ENCODE measurements at places on chromosomes 3 and 15.

DNA sequence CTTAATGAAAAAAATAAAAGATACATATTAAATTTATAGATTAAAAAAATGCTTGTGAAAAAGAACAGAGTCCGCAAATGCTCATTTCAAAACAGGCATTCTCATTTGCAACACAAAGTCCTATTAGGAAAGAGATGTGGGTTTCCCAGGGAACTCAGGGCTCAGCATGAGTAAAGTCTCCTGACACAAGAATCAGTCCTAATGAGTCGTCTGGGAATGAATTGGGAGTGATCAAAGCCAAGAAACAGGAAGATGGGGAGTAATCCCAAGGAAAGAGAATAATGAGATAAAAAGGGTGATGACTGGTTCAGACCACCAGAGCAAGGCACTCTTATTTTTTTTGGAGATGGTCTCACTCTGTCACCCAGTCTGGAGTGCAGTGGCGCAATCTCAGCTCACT, 443.7 kb downstream of the NR2F2 start:
- no peak for DNase-seq

- DNase-seq, result no peak
These were observed 2.5 kb downstream of the PRR23E start for GRCh38 chr3:127195417-127195816.

GRCh38 chr15:88605189-88606069, 15.7 kb upstream of the AEN start:
- peak; percentile 57 for DNase-seq

GRCh38 chr3:45980229-45980813, 15.3 kb downstream of the FYCO1 start:
- no peak for DNase-seq

- DNase-seq, result no peak
These were observed 20.1 kb upstream of the TMCC1 start for GRCh38 chr3:129913618-129914017.

DNA sequence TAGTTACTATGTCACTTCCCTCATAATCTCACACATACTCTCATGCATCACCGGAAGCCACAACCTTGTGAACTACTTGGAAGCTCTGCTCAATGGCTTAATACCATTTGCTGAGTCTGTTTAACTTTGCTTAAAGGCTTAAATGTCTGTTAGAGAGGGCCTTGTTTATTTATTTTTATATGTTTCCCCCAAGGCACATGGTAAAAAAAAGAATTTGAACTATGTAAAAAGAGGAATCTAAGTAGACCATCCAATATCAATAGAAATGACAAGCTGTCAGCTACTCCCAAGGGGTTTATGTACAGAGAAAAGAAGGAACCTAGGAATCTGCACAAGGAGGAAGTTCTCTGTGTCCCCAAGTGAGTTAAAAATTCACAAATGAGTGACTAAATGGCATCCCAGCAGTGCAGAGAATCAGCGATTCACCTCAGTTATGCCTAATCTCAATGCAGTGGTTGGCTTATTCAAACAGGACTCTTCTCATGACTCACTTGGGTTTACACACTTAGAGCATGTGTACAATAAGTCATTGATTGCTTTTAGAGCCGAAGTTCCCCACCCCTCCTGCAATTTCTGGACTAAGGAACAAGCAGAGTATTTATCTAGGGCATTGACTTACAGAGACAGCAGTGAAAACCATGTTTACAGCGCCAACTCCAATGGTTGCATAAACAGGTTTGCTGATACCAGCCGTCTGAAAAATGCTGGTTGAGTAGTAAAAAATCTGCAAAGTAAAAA, 24.4 kb downstream of the SLC2A2 start:
- DNase-seq, result no peak

- DNase-seq, result no peak
These were observed 41.4 kb downstream of the FSIP1 start for GRCh38 chr15:39741258-39741657.

DNA sequence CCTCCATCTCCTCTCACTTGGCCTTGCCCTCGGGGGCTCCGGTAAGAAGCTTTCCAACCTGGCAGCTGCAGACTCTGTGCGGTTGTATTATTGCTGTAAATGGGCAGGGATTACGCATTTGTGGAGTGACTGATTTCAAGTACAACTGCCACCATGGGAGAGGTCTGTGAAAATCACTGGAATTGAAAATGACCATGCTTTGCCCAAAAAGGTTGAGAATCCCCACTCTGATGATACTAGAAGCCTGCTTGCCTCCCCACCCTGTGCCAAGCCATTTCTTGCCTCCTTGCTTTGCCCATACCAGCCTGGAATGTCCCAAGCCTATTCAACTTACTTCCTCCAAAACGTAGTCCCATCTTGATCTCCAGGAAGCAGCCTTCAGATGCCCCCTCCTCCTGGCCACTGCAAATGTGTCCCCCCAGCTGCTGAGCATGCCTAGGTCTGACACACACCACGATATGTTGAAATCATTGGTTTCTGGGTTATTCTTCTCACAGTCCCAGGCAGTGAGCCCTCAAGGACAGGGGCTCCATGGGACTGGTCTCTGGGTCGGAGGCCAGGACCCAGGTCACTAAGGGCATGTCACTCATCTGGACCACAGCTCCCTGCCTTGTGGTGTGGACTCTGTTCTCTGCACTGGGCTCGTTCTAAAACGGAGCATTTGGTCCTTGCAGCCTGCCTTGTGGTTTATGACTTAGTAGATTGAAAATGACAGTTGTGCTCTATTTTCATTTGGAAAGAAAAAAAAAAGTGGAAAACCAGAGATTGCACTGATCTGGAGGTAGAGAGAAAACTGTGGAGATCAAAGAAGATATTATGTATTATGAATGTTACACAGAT, 42.9 kb downstream of the SMAD3 start:
- DNase-seq, result no peak

- no peak for DNase-seq
These were observed 117.3 kb downstream of the DMXL2 start for GRCh38 chr15:51505251-51505650.

DNA sequence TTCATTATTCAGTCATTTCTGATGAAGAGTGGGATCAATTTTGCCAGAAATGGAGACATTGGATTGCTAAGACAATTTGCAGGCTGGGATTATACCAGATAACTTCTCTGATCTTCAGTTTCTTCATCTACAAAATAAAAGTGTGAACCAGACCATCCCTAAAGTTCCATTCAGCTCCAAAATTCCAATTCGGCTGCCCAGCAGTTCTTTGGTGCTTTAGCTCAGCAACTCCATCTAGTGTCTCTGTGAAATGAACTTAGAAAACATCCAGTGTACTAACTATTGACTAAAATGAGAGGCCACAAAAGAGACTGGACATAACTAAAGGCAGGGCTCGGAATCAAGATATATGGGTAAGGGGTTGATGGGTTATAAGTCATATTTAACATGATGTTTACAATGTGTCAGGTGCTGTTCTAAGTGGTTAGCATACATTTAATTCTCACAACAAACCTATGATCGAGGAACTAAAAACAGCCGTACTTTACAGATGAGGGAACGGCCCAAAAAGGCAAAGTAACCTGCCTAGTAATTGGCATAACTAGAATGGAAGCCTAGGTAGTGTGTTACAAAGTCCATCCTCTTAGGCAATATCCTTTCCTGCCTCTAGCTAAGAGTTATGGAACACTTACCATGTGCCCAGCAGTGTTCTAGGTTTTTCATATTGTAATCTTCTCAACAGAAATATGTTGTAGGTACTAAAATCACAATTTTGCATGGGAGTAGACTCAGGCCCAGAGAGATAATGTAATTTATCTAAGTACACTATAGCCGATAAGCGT, 17.0 kb downstream of the THAP10 start:
- DNase-seq, result no peak

GRCh38 chr3:189813647-189814240, 182.6 kb downstream of the TP63 start:
- no peak for DNase-seq

DNA sequence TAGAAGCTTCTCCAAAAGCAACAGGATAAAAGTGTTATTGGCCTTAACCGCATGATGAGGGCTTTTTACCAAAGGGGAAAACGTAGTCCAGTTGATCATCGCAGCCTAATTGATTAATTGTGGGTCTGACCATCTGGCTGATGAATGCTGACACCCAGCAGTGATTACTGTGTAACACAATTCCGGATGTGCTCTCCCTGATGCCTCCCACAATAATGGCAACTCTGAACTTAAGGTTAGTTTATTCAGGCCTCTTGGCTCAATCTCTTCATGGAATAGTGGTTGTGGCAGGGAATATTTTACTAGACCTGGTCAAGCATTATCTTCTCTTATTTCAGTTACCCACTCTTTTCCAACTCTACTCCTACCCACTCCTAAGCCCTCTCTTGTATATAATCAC, 332.9 kb downstream of the TIGIT start:
- no peak for DNase-seq

DNA sequence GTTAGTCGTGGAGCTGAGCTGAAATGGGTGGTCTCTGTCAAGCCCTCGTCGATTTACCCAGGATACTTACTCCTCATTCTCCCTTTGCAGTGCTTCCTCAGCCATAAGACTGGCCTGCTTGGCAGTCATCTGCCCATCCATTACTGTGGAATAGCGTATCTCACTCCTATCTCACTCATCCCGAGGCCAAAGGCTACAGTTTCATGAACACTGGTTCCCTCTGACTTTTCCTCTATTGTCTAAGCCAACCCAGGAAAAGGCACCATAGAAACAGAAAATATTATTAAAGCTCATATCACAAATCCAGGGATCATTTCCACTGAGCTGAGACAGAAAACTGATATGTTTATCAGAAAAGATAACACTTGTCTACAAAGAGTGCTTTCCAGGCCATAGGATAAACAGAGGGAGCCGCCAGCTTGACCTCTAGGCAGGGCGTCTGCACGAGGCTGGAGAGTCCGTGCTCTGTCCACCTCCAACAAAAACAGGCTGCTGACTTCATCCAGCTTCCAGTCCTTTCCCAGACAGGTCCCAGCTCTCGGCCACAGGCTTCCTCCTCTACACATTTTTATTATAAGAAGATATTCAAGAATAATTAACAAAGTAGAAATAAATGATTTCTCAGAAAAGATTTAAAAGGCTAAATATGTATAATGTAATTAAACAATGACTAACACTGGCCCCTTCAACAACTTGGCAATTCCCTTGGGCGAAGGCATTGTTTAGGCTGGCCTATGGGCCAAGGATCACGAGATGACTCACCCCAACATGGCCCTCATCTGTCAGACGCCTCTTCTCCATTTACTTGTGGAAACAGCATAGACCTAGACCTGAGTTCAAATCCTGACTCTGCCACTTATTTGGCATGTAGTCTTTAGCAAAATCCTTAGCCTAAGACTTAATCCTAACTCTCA, 27.4 kb upstream of the BOC start:
- no peak for DNase-seq

DNA sequence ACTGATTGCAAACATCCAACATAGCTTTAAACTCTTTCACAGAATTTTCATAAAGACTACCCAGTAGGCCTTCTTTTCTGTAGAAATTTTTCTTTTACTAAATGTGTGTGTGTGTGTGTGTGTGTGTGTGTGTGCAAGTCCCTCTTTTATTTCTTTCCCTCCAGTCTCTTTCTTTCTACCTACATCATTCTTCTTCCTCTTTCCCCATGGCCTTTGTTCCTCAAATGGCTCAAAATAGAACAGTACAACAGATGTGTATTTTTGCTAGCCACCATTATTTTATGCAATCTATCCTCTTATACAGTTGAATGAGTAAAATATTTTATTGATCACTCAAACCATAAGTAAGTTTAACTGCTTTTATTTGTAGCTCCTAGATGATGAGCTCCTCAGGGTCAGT, 76.4 kb downstream of the USF3 start:
- DNase-seq, result no peak

DNA sequence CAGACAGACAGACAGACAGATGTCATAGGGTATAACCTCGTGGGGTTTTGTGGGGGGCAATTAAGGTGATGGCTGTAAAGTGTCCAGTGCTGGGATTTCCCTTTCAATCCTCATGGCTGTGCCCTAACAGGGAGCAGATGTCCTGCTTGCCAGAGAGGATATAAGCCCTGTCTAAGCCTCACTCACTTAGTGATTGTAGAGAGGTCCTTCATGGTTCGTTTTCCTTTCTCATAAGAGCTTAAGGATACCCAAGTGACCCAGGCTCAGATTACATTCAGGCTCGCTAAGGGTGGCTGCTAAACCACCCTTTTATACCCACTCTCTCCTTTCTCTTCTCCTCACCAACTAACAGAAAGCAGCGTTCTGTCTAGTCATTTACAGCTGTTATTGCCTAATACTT, 19.2 kb downstream of the LYSMD2 start:
- no peak for DNase-seq

DNA sequence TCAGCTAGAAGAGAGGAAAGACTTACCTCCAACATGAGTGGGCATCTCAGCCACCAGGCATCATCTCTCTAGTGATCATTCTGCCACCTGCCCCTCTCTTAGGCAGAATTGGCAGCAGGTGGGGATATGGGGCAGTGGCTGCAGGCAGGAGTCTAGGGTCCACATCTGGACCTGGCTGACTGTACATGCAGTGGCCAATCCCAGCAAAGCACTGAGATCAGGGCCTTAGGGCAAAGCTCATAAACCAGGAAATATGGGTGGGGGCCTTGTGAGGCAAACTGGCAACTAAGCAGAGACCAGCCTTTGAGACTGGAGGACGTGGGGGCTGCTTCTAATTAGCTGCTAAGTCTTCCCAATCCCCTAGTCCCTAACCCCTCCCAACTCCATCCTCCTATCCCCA, 12.9 kb downstream of the POMGNT2 start:
- DNase-seq, result no peak

- DNase-seq, result no peak
These were observed 57.3 kb upstream of the DPH6 start for GRCh38 chr15:35603301-35603700.

DNA sequence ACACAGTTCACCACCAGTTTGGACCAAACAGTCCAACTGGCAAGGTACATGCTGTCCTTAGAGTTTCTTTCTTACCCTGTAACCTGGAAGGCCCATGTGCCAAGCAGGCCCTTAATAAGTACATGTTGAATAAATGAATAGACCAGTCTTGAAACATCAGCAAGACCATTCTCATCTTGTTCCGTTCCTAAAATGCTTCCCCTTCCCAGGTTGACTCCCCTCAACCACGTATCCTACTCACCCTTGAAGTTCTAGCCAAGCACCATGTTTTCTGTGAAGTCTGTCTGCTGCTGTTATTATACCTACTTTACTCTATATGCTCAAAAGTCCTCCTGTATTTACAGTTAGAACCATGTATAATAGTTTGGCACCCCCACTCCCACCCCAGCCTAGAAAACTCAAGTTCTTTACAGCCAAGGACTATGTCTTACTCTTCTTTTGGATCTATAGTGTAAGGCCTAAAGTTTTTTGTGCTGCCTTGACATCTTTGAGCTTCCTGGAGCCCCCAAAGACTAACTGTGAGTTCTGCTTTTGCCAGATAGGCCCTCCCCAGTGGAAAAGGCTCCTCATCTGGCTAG, 49.2 kb upstream of the SSR3 start:
- DNase-seq, result no peak
